Adrenal gland (tissue), 19 donors: ENCODE measurements at places on chromosomes 13 and 19. TPM values are rescaled to one million over a fixed set of nuclear protein-coding genes. Genes with fewer than 3 reads are reported as not detected.
A peak's percentile ranks its signal among the peaks of the same experiment; 100 is the strongest.

Gene KIR3DL2
- total RNA-seq = not detected

Gene PSG7
- not detected for total RNA-seq

Gene APC2
- total RNA-seq = 0.35 TPM

Gene PSPN
- 1.0 TPM for total RNA-seq

Gene CYP4F12
- 0.66 TPM for total RNA-seq

Gene LILRB5
- total RNA-seq = 20.4 TPM

Gene FOXO1
- 30.4 TPM for total RNA-seq

Gene COX6B2
- total RNA-seq = 0.17 TPM

Gene KXD1
- 165 TPM for total RNA-seq

Gene RAB20
- 95.8 TPM for total RNA-seq

Gene C19orf33
- 2.9 TPM for total RNA-seq

Gene FOSB
- 9.2 TPM for total RNA-seq

Gene TBC1D17
- 5.8 TPM for total RNA-seq

Gene PTPRS
- total RNA-seq = 272 TPM

Gene LILRA5
- 0.72 TPM for total RNA-seq

Gene PRKCG
- total RNA-seq = not detected

GRCh38 chr13:71316792-71317363 is 550.1 kb downstream of the DACH1 start:
- no peak overlapping the region for H3K27ac ChIP-seq
- DNase-seq = no peak
- no peaks in the 10 kb centered on the region for H3K4me1 ChIP-seq
- no peaks in the 10 kb centered on the region for H3K27me3 ChIP-seq

DNA sequence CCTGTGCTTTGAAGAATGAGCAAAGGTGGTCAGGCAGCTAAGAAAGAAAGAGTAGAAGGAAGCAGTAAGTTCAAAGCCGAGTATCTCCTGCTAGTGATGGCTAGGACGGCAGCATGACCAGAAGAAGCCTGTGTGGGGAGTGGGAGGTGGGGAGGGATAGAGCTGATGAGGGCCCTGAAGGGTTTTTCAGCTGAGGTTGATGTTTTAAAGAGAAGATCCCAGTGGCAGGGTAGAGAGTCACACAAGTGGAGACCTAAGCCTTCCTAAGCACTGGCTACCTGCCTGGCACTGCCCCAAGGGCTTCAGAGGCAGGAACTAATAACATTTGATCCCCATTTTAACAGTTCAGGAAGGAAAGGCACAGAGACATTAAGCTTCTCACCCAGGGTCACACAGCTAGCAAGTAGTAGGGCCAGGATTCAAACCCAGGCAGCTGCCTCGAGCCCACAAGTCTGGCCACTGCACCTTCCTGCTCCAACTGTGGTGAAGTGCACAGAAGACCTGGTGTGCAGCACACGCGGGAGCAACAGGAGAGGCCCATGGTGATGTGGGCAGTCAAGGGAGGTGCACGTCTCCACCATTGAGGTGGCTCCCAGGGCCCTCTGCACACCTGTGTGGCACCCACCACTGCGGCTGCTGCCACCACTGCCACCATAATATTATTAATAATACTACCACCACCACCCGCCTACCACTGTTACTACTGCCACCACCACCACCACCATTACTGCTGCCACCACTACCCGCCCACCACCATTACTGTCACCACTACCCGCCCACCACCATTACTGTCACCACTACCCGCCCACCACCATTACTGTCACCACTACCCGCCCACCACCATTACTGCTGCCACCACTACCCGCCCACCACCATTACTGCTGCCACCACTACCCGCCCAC is 22.1 kb downstream of the CUL4A start:
- no peak overlapping the region for H3K4me3 ChIP-seq
- no peaks in the 10 kb centered on the region for H3K4me1 ChIP-seq
- DNase-seq = no peak
- H3K27ac ChIP-seq = no peak overlapping the region

- H3K4me3 ChIP-seq = no peak overlapping the region
- H3K27ac ChIP-seq = no peak overlapping the region
- H3K36me3 ChIP-seq = no peaks in the 10 kb centered on the region
- DNase-seq = no peak
- H3K4me1 ChIP-seq = no peaks in the 10 kb centered on the region
These were observed 92.5 kb downstream of the UQCRFS1 start for GRCh38 chr19:29120466-29120865.

GRCh38 chr19:33117501-33117900 is 14.4 kb upstream of the WDR88 start:
- no peaks in the 10 kb centered on the region for H3K36me3 ChIP-seq
- no peaks in the 10 kb centered on the region for H3K27me3 ChIP-seq
- no peak for DNase-seq
- H3K4me3 ChIP-seq = no peak overlapping the region
- no peaks in the 10 kb centered on the region for H3K4me1 ChIP-seq

GRCh38 chr13:80454245-80454644 is 113.3 kb upstream of the SPRY2 start:
- no peak overlapping the region for H3K27ac ChIP-seq
- H3K27me3 ChIP-seq = no peaks in the 10 kb centered on the region
- no peak for DNase-seq
- no peak overlapping the region for H3K4me3 ChIP-seq
- no peaks in the 10 kb centered on the region for H3K4me1 ChIP-seq

GRCh38 chr19:40191836-40192646 is 815 bp downstream of the MAP3K10 start:
- peak overlapping the region; percentile 99 for H3K27ac ChIP-seq
- peak; percentile 45 for DNase-seq
- peaks cover 8% of the 10 kb centered on the region for H3K4me1 ChIP-seq
- H3K27me3 ChIP-seq = no peaks in the 10 kb centered on the region

DNA sequence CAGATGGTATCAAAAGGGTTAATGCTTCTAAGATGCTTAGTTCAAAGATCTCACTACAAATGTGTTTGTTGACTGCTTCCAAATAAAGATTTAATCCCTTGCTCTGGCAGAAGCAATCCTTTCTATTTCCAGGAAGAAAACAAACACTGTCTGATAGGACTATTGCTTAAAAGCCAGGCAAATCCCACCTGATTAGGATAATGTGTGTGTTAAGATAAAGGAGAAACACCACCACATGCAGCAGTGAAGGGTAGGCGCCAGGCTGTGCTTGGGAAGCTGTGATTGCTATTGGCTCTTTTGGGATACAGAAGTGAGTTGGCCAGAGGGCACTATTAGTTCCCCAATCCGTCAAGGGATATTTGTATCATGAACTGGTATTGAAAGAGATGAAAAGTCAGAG is 62.8 kb upstream of the LRCH1 start:
- no peak overlapping the region for H3K4me3 ChIP-seq
- no peak overlapping the region for H3K27ac ChIP-seq
- H3K27me3 ChIP-seq = no peaks in the 10 kb centered on the region
- no peaks in the 10 kb centered on the region for H3K4me1 ChIP-seq
- no peak for DNase-seq

DNA sequence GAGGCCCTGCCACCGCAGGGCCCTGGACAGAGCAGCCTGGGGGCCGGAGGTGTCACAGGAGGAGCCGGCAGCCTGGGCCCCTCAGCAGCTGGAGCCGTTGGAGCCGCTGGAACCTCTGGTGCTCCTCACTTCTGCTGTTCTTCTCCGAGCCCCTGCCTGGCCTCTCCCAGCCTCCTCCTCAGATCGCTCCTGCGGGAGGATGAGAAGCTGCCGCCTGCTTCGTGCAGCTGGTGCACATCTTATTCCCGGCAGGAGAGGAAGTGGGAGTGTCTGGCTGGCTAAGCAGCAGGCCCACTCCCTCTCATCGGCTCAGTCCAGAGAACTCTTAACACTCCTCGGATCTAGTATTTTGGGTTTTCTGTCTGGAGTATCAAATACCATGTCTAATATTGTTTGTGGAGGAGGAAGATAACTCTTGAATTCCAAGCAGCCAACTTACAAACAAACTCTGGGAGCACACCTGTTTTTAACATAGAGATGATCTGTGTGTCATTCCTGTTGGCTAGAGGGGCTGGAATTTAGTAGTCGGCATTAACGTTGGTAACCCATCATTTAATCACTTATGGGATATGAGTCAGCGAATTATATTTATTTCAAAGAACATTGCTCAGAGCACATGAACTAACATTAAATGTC is 37.1 kb upstream of the RNF113B start:
- no peaks in the 10 kb centered on the region for H3K27me3 ChIP-seq
- peaks cover 29% of the 10 kb centered on the region for H3K4me1 ChIP-seq
- DNase-seq = no peak
- peak overlapping the region; percentile 39 for H3K27ac ChIP-seq
- no peak overlapping the region for H3K4me3 ChIP-seq

GRCh38 chr19:50050406-50051227 is 24.8 kb downstream of the ZNF473 start:
- H3K4me3 ChIP-seq = no peak overlapping the region
- DNase-seq = peak; percentile 83
- no peaks in the 10 kb centered on the region for H3K4me1 ChIP-seq
- H3K27me3 ChIP-seq = no peaks in the 10 kb centered on the region
- H3K27ac ChIP-seq = no peak overlapping the region
- no peaks in the 10 kb centered on the region for H3K36me3 ChIP-seq

GRCh38 chr13:52195401-52195837 is 36.0 kb upstream of the NEK3 start:
- no peaks in the 10 kb centered on the region for H3K36me3 ChIP-seq
- peaks cover 4% of the 10 kb centered on the region for H3K4me1 ChIP-seq
- H3K27me3 ChIP-seq = no peaks in the 10 kb centered on the region

GRCh38 chr13:33782631-33783030 is 35.3 kb upstream of the RFC3 start:
- H3K4me3 ChIP-seq = no peak overlapping the region
- peaks cover 2% of the 10 kb centered on the region for H3K4me1 ChIP-seq
- DNase-seq = no peak
- no peaks in the 10 kb centered on the region for H3K36me3 ChIP-seq
- H3K27ac ChIP-seq = no peak overlapping the region

GRCh38 chr19:38004521-38005223 is 97.7 kb downstream of the SIPA1L3 start:
- H3K27me3 ChIP-seq = no peaks in the 10 kb centered on the region
- H3K27ac ChIP-seq = no peak overlapping the region
- H3K4me1 ChIP-seq = peaks cover 19% of the 10 kb centered on the region
- peak; percentile 95 for DNase-seq
- no peak overlapping the region for H3K4me3 ChIP-seq
- no peaks in the 10 kb centered on the region for H3K36me3 ChIP-seq

- H3K4me3 ChIP-seq = no peak overlapping the region
- peaks cover 22% of the 10 kb centered on the region for H3K4me1 ChIP-seq
- no peak overlapping the region for H3K27ac ChIP-seq
- no peak for DNase-seq
- no peaks in the 10 kb centered on the region for H3K27me3 ChIP-seq
These were observed 4.0 kb upstream of the PNMA8B start for GRCh38 chr19:46499692-46500091.

- peak; percentile 35 for DNase-seq
- peaks cover 9% of the 10 kb centered on the region for H3K4me1 ChIP-seq
- no peak overlapping the region for H3K4me3 ChIP-seq
- no peak overlapping the region for H3K27ac ChIP-seq
- H3K36me3 ChIP-seq = no peaks in the 10 kb centered on the region
- no peaks in the 10 kb centered on the region for H3K27me3 ChIP-seq
These were observed 39.8 kb upstream of the MCF2L start for GRCh38 chr13:112928972-112929782.

GRCh38 chr13:105928048-105928447 is 607.4 kb downstream of the EFNB2 start:
- no peaks in the 10 kb centered on the region for H3K27me3 ChIP-seq
- no peak for DNase-seq
- no peaks in the 10 kb centered on the region for H3K4me1 ChIP-seq
- no peaks in the 10 kb centered on the region for H3K36me3 ChIP-seq
- no peak overlapping the region for H3K4me3 ChIP-seq
- H3K27ac ChIP-seq = no peak overlapping the region

- no peak overlapping the region for H3K27ac ChIP-seq
- H3K4me1 ChIP-seq = peaks cover 16% of the 10 kb centered on the region
- H3K4me3 ChIP-seq = no peak overlapping the region
These were observed 941 bp downstream of the MYPOP start for GRCh38 chr19:45901432-45901911.

- H3K27me3 ChIP-seq = no peaks in the 10 kb centered on the region
- no peaks in the 10 kb centered on the region for H3K4me1 ChIP-seq
- H3K4me3 ChIP-seq = no peak overlapping the region
- no peak overlapping the region for H3K27ac ChIP-seq
These were observed 154.0 kb upstream of the GPR12 start for GRCh38 chr13:26914624-26915023.

DNA sequence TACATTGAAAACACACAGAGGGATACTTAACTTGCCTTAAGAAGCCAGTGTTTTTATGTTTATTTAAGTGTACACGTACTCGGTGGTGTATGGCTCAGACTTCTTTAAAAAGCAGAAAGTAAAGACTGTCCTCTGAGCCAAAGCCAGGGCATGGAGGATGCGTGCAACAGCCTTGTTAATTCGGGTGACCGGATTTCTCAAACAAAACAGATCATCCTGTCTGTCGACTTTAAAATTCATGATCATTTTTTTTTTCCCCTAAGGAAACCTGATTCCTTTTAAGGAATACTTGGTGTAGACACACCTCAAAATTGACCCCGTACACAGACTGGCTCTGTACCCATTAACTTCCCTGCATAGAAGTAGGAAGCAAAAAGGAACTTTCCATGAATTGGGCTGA is 124.7 kb upstream of the RNF113B start:
- peaks cover 24% of the 10 kb centered on the region for H3K4me1 ChIP-seq
- H3K36me3 ChIP-seq = no peaks in the 10 kb centered on the region
- no peaks in the 10 kb centered on the region for H3K27me3 ChIP-seq
- DNase-seq = no peak

- no peak overlapping the region for H3K27ac ChIP-seq
- H3K4me1 ChIP-seq = no peaks in the 10 kb centered on the region
- peaks cover 4% of the 10 kb centered on the region for H3K27me3 ChIP-seq
- H3K36me3 ChIP-seq = no peaks in the 10 kb centered on the region
- H3K4me3 ChIP-seq = no peak overlapping the region
These were observed 723.8 kb downstream of the UQCRFS1 start for GRCh38 chr19:28489126-28489660.

- H3K4me3 ChIP-seq = no peak overlapping the region
- no peaks in the 10 kb centered on the region for H3K27me3 ChIP-seq
- peak; percentile 82 for DNase-seq
- H3K36me3 ChIP-seq = no peaks in the 10 kb centered on the region
- peaks cover 46% of the 10 kb centered on the region for H3K4me1 ChIP-seq
- peak overlapping the region; percentile 89 for H3K27ac ChIP-seq
These were observed 38.7 kb upstream of the C1QTNF9 start for GRCh38 chr13:24270639-24271141.

DNA sequence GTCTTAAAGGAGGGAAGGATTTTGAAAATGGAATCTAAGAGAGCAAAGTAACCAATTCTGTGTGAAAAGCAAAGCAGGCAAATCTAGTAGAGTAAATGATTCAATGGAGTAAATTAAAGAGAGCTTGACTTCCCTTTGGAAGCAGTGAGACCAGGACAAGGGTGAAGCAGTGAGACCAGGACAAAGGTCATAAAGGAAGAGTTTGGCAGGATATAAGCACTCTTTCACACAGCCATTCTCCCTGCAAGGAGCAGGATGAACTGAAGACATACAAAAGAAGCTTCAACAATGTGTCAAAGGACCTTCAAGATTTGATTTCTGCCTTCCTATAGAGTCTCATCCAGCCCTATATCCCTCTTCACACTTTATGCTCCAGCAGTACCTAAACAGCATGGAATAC is 123.8 kb downstream of the ENOX1 start:
- H3K27ac ChIP-seq = no peak overlapping the region
- no peaks in the 10 kb centered on the region for H3K36me3 ChIP-seq

- H3K4me1 ChIP-seq = no peaks in the 10 kb centered on the region
- no peak for DNase-seq
- H3K4me3 ChIP-seq = no peak overlapping the region
- no peak overlapping the region for H3K27ac ChIP-seq
These were observed 1171.3 kb downstream of the EFNB2 start for GRCh38 chr13:105364191-105364590.
